GM06990 (cell line): ENCODE measurements at places on chromosomes 4 and X.

DNA sequence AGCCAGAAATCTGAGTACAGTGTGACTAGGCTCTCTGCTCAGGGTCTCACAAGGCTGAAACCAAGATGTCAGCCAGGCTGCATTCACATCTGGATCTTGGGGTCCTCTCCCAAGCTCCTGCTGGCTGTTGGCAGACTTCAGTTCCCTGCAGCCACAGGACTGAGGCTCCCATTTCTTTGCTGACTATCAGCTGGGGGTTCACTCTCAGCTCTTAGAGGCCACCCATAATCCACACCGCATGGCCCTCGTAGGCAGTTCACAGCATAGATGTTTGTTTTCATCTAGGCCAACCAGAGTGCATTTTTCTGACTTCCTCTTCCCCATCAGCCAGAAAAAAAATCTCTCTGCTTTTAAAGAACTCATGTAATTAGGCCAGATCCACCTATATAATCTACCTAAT, 8.2 kb upstream of the WDR44 start:
- no peak for DNase-seq

DNA sequence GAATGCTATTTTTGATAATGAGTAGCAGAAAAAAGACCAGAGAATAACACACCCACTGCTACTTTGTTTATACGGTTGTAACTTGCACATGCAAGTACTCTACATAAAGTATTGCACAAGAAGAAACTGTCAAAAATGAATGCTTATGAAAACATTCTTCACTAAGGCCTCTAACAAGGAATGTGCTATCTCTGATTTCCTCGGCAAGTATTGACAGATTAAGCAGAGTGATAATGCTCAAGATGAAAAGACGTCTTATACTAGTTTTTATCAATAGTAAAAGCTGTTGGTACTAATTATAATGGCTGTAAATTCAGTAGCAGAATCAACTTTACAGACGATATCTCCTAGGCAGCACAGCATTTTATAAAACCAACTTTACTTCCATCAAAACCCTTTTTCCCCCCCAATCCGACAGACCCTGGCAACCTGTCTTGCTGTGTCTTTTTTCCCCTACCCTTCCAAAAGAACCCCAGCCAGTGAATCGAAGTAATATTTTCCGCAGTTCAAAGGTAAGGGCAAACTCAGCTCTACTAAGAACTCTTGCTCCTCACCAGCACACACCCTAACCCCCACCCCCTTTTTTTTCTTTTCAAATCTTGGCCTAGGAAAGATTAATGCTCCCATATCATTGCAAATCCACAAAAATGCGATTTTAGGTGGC, 1.5 kb downstream of the FRYL start:
- no peak for DNase-seq

DNA sequence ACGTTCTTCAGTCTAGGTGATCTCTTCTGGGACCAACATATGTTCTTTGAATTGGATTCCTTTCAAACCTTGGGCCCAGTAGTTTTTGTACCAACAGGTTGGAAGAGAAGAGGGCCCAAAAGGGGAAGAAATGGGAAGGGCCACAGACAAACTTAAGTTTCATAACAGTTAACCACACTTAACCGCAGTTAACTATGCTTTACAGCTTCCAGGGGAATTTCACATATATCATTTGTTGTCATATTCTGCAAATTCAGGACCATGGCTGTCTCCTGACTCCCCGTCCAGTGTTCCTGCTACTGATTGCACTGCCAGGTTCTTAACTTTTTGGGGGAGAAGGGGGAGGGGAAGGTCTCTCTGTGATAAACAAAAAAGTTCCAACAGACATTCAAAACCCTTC, 34.6 kb downstream of the RTL5 start:
- no peak for DNase-seq

- no peak for DNase-seq
Observed at GRCh38 chrX:110420771-110421499, 62.3 kb downstream of the RTL9 start.
